ENCODE measurements at places on chromosomes 12 and 14.

DNA sequence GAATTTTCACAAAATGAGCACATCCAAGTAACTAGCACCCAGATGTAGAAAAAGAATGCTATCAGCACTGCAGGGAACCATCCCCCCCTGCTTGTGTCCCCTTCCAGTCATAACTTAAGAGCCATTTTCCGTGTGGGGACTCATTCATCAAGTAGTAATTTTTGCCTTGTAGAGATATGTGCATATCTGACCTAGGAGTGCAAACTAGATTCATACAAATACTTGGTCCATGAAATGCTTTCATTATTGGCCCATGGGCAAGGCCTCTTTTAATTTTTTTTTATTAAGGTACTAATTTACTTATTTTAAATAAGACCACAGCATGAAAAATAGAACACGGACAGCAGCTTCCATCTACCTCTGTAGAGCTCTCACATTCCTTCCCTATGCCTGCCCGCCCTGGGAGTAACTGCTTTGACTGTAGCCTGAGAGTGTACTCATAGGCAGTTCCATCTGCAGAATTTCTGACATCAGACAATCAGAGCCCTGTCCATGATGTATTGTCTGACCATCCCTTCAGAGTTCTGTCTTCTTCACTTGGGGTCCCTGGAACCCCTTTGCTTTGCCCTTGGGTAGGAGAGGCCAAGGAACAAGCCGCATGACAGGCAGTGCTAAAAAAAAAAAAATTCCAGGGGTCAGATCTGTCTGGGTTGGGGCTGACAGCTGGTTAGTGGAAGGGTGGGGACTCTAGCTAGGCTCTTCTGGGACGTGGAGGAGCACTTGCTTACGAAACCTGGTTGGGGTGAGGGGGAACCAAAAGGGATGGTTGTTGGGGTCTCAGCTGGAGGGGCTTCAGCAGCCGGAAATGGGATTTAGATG lies 131.7 kb downstream of the C12orf75 start:
- DNase-seq = no peak

GRCh38 chr12:7787574-7788293 lies 1.5 kb upstream of the NANOG start:
- DNase-seq = no peak

DNA sequence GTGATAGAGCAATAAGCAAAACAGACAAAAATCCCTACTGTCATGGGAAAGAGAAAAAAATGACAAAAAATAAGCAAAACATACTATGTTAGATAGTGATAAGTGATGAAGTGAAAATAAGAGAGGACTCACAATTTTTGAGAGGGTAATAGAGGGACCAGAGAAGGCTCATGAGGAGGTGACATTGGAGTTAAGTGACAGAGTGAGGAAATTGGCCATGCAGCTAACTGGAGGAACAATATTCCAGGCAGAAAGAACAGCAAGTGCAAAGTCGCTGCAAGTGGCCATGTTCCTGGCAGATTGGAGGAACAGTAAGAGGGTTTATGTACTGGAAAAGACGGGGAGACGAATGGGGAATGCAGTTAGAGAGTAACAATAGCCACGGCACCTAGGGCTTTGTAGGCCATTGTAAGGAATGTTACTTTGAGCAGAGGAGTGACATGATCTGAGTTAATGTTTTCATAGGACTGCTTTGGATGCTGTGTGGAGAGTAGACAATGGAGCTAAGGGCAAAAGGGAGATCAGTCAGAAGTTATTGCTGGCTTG lies 1.4 kb upstream of the SAV1 start:
- no peak for DNase-seq

- no peak for DNase-seq
These were observed 157.1 kb upstream of the GRIN2B start for GRCh38 chr12:14138495-14138894.

GRCh38 chr12:102812344-102812743 lies 104.7 kb downstream of the PAH start:
- no peak for DNase-seq

DNA sequence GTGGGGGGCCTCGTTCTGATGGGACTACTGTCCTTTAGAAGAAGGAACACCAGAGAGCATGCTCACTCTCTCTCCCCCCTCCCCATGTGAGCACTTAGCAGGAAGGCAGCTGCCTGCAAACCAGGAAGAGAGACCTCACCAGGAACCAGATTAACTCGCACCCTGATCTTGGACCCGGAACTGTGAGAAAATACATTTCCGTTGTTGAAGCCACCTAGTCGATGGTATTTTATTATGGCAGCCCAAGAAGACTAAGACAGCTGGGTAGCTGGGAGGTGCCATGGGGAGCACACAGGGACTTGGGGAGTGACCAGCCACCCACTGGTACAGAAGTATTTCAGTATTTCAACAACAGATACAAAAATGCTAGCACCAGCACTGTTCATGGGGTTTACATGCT lies 59.0 kb downstream of the VCPKMT start:
- DNase-seq = no peak

- DNase-seq = peak; percentile 60
These were observed 646.1 kb upstream of the TMEM132C start for GRCh38 chr12:127620735-127621355.

GRCh38 chr14:75831455-75831854 lies 150.3 kb downstream of the TGFB3 start:
- DNase-seq = no peak

GRCh38 chr14:88775532-88775931 lies 17.2 kb downstream of the EML5 start:
- no peak for DNase-seq

GRCh38 chr14:103372552-103373304 lies 12.5 kb upstream of the MARK3 start:
- no peak for DNase-seq

- DNase-seq = peak; percentile 7
These were observed 71.9 kb downstream of the NTF3 start for GRCh38 chr12:5503774-5504173.

- DNase-seq = peak; percentile 74
These were observed 3.3 kb downstream of the C12orf56 start for GRCh38 chr12:64387197-64387816.

- DNase-seq = no peak
These were observed 2.7 kb downstream of the GAPDH start for GRCh38 chr12:6536894-6537579.

GRCh38 chr14:65302571-65303189 lies 109.8 kb upstream of the FUT8 start:
- DNase-seq = peak; percentile 73

GRCh38 chr12:108423486-108423885 lies 84.4 kb upstream of the CMKLR1 start:
- peak; percentile 4 for DNase-seq

DNA sequence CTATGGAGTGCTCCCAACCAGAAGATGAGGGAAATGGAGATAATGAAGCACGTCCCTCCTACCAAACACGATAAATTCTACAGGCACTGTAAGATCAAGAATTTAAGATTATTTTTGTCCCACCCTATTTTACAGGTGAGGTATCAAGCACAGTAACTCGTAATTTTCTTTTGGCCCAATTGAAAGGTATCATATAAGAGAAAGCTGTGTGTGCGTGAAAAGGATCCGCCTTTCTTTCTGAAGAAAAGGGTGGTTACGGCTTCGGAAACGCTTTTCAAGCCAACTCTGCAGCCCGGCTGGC lies 733 bp upstream of the KLHDC2 start:
- DNase-seq = no peak

DNA sequence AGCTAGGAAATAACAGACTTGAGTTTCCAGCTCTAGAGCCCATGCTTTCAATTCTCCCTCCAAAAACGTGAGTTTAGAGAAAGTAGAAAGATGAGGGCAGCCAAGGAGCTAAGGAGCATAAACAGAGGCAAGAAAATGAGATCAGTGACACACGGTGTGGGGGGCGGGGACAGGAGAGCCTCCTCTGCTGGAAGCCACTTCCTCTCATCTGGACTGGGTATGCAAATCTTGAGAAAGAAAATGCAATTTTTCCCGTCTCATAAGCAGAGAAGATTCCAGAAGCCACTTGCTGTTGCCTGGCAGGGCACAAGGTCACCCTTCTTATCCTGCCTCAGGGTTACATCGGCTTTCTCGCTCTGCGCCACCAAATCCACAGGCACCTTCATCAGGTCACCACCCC lies 6.0 kb downstream of the OR10P1 start:
- DNase-seq = no peak

- peak; percentile 9 for DNase-seq
These were observed 62.9 kb downstream of the WSCD2 start for GRCh38 chr12:108191938-108192337.

- no peak for DNase-seq
These were observed 75.9 kb upstream of the C12orf71 start for GRCh38 chr12:27158297-27158696.

GRCh38 chr14:99327458-99328250 lies 55.7 kb upstream of the BCL11B start:
- no peak for DNase-seq

DNA sequence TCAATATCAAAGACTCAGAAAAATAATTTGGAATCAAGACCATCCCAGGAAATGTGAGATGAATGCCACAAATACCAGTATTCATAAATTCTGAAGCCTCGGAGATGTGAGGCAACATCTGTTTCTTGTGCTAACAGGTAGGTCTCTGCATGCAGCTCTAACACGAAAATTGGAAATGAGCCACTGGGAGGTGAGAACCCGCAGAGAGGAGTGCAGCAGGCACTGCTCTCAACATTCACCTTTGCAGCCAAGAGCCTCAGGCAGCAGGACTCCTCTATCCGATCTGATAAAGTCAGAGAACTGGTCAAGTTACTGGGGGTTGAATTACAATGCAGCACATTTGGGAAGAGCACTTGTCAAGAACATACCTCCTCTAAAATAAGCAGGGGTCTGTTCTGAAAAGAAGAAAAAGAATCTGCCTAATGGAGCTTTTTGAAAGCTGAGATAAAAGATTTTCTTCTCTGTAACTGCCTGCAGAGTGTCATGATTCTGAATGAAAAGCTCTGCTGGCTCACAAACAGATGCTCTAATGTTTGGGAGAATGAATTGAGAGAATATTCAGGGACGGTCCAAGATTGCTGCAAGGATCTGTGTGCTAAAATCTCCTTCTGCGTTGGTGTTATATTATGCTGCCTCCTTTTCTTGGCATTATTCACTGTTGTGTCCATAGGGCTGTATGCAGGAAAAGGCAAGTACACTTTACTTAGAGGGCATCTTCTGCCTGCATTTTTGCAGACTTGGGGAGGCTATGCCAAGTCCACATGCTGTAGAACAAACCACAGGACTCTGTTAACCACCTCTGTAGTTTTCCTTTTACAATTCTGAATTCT lies 209.6 kb upstream of the KRR1 start:
- DNase-seq = peak; percentile 67

DNA sequence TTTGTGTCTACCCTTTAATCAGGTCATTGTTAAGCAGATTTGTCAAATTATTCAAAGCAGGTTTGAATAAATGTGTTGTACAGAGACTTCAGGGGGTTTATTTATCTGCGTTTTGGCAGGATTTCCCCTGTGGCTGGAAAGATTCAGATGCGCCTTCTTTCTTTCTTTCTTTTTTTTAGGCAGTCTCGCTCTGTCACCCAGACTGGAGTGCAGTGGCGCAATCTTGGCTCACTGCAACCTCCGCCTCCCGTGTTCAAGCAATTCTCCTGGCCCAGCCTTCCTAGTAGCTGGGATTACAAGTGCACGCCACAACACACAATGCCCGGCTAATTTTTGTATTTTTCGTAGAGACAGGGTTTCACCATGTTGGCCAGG lies 6.3 kb upstream of the NANOGNB start:
- no peak for DNase-seq

GRCh38 chr12:75890141-75890540 lies 141.4 kb downstream of the PHLDA1 start:
- no peak for DNase-seq

DNA sequence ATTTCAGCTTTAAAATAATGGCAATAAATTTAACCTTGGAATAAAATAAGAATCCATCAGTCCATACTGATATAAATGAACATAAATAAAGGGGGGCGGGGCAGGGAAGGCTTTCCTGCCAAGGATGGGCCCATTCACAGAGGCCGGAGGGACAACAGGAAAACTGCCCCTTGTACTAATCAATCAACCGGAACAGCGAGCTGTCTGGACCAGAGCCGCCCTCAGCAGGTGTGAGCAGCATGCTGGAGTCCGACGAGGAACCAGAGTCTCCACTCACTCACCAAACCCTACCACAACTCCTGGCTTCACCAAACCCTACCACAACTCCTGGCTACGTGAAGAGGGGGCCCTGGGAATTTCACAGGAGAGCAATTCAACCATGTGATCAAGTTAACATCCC lies 51.3 kb downstream of the RIMBP2 start:
- no peak for DNase-seq

- DNase-seq = no peak
These were observed 136.2 kb downstream of the MED13L start for GRCh38 chr12:116141110-116141832.

DNA sequence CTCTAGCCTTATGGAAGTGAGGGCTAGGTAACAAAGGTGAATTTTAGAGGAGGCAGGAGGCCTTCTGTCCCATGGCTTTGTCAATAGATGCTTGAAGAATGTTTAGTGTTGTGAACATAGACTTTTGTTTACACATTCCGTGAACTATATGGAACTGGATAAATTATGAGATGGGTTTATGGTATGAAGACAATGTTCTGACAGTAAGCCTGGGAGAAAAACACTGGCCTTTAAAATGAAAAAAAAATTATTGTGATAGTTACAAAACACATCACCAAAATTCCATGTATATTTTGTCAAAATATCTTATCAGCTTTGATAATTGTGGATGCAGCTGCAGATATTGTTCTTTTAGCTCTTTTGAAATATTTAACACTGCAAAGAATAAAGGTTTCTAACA lies 251.5 kb upstream of the DCN start:
- no peak for DNase-seq

DNA sequence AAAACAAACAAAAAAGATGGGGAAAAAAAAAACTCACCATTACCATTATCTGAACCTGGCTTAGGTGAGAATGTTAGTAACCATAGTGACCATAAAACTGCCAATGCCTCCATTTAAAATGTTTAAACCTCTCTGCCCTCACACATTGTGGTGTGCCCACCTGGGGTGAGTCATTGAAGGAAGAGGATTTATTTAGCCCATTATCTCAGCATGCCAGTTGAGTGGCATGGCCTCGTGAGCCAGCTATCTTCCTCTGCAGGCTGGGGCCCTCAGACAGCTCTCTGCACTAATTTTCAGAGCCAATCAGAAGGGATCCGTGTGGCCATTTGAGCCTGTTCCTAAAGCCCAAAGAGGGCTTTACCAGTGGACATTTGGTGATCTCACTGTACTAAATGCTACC lies 81.8 kb upstream of the CCDC198 start:
- peak; percentile 54 for DNase-seq

DNA sequence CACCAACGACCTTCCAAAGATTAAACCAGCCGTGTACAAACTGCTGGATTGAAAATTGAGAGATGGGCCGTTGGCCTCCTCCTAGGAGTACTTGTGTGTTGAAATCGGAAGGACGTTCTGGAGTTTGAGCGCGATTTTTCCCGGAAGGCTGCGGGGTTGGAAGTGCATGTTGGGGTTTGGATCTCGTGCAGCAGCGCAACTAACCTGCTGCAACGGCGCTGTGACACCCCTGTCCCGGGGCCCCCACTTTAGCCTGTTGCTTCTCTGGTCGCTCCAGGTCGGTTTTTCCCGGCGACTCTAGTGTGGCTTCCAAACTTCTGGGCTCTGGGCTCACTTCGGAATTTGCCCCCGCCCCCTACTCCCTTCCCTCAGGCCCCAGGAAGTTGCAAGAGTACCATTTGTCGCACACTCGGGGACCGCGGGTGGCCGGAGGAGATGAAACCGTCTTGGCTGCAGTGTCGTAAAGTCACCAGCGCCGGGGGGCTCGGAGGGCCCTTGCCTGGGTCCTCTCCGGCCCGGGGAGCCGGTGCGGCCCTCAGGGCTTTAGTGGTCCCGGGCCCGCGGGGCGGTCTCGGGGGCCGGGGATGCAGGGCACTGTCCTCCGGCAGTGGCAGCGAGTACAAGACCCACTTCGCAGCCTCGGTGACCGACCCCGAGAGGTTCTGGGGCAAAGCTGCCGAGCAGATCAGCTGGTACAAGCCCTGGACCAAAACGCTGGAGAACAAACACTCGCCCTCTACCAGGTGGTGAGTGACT lies at the start of gene ACSS3:
ACSS3 (plus strand) TSS at position 394 of the 756 bp plus-strand sequence; CDS start at position 436, 42 bp downstream.
- DNase-seq = peak; percentile 15
